ENCODE measurements at places on chromosomes 1 and 21. TPM values are rescaled to one million over a fixed set of nuclear protein-coding genes. Genes with fewer than 3 reads are reported as not detected.

DNA sequence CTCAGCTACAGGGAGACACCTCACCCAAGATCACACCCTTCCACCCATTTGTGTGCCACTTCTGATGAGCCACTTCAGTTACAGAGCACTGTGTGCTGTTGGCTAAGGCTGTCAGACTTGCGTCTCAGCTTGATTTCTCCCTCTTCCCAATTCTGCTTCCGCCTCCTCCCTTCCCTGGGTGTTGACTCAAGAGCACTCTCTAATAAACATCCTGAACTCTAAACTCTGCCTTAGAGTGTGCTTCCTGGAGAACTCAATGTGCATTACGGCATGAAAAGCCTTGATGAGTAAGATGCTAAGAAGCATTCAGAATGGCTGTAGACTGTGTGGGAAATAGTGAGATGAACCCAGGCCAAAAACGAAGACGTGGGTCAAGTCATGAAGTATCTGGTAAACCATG is 54.9 kb upstream of the S1PR1 start:
- no peaks in the 10 kb centered on the region for H3K27me3 ChIP-seq
- no peaks in the 10 kb centered on the region for H3K4me1 ChIP-seq
- H3K27ac ChIP-seq, result no peak overlapping the region
- H3K36me3 ChIP-seq, result no peaks in the 10 kb centered on the region

DNA sequence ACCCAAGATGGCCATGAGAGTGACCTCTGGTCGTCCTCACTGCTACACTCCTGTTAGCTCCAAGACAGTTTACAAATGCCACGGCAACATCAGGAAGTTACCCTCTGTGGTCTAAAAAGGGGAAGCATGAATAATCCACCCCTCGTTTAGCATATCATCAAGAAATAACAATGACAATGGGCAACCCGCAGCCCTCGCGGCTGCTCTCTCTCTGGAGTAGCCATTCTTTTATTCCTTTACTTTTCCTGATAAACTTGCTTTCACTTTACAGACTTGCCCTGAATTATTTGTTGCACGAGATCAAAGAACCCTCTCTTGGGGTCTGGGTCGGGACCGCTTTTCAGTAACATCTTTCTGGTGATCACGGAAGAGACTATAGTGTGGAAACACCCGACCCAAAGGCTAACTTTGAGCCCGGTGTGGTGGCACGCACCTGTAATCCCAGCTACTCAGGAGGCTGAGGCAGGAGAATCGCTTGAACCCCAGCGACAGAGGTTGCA is 19.8 kb upstream of the COX20 start:
- H3K4me3 ChIP-seq, result no peak overlapping the region
- H3K27me3 ChIP-seq, result no peaks in the 10 kb centered on the region

The PTPRC gene
- total RNA-seq, result 8.4 TPM

- H3K4me1 ChIP-seq, result peaks cover 41% of the 10 kb centered on the region
- H3K36me3 ChIP-seq, result no peaks in the 10 kb centered on the region
- peak overlapping the region; percentile 48 for H3K27ac ChIP-seq
- no peak for DNase-seq
Measured at GRCh38 chr1:24725209-24725651, 20.0 kb upstream of the CLIC4 start.

All from esophagus muscularis mucosa (tissue), 4 donors.